ENCODE measurements at places on chromosomes 2 and 18.

GRCh38 chr2:43080571-43081021, 145.8 kb downstream of the ZFP36L2 start:
- DNase-seq, result no peak

GRCh38 chr2:173612354-173612753, 257.7 kb downstream of the CDCA7 start:
- DNase-seq, result no peak

GRCh38 chr2:95552911-95553310, 38.9 kb upstream of the TRIM43 start:
- DNase-seq, result no peak

GRCh38 chr2:127255146-127255545, 35.0 kb upstream of the CYP27C1 start:
- DNase-seq, result no peak

GRCh38 chr2:233063269-233063975, 3.3 kb downstream of the INPP5D start:
- peak; percentile 17 for DNase-seq

GRCh38 chr2:10022445-10022844, 20.9 kb upstream of the KLF11 start:
- no peak for DNase-seq

GRCh38 chr2:94955702-94956101, 69.8 kb upstream of the MAL start:
- no peak for DNase-seq

- DNase-seq, result no peak
These were observed 7.3 kb downstream of the RBMS1 start for GRCh38 chr2:160486341-160486740.

DNA sequence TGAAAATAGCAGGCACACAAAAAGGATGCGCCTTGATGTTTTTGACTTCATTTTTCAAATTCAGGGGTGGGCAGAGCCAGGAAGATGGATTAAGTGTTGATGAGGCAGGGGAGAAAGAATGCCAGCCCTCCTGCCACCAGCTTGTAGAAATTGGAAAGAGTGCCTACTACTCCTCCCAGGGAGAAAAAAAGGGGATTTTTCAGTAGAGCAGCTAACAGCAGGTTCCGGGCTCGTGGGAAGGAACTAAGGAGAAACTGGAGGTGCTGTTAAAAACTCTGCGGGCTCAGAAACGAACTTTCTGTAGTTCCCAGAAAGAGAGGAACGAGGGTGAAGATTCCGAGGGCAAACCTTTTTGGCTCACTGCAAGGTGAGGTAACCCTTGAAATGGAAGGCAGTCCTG, 100.1 kb upstream of the MCFD2 start:
- no peak for DNase-seq

DNA sequence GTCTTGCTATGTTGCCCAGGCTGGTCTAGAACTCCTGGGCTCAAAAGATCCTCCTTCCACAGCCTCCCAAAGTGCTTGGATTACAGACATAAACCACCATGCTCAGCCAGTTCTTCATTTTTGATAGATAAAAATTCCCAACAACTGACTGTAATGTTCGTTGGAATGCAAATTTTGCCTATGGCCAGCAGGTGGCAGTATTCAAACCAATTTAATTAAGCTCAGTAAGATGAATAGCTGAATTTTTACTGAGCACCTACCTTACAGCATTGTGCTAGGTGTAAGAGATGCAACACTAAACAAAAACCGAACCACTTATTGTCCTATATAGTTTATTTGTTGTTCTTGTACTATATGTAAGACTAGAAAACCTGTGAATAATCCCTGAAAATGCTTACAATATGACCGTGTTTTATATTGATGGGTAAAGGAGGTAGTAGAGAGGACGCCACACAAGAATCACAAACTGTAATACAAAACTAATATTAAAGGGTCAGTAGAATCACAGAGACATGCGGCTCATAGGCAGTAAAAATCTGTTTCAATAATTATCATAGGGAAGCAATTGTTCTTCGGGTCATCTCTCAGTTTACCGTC, 8.2 kb upstream of the TMEM182 start:
- peak; percentile 32 for DNase-seq

DNA sequence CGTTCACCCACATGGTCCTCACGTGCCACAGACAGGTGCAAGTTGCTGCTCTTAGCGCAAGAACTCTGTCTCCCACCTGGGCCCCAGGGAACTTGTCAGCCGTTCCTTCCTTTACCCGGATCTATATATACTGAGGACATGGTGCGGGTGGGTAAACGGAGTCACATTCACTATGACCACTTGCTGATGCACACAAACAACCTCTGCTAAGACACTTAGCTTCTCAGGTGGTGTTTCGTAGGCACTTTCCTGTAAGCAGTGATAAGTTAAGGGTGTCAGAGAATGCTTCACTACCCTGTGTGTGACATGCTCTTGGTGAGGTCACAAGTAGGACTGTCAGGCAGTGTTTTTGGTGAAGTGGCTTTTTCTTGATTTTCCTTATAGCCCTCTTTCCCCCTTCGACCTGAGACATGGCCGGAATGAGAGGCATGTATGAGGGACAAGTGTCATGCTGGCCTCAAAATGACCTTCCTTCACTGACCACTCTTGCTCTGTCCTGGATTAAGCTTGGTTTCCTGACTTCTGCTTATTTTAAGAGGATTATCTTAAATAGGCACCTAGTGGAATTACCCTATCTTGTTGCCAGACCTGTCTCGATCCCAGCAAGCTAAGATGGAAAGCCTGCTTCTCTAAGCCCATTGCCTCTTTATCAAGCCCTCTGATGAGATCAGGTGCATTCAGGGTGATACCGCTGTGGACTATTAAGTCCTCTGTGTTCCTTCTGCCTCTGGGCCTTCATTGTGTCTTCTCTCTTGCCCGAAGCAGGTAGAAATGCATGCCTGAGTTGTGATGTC, 97.1 kb upstream of the CELF4 start:
- DNase-seq, result no peak
